Progenitor cell of endocrine pancreas (in vitro differentiated cells): ENCODE measurements at places on chromosomes 11 and 22. TPM values are rescaled to one million over a fixed set of nuclear protein-coding genes. Genes with fewer than 3 reads are reported as not detected.

Gene LGALS1
- 0.81 TPM in 1 of 2 replicates, not detected in the other for total RNA-seq

GRCh38 chr11:85652786-85653447 is 5.2 kb downstream of the TMEM126A start:
- DNase-seq = no peak
- peaks cover 6% of the 10 kb centered on the region for H3K36me3 ChIP-seq
- peaks cover 10% of the 10 kb centered on the region for H3K4me1 ChIP-seq
- H3K27ac ChIP-seq = no peak overlapping the region
- no peak overlapping the region for H3K4me3 ChIP-seq

DNA sequence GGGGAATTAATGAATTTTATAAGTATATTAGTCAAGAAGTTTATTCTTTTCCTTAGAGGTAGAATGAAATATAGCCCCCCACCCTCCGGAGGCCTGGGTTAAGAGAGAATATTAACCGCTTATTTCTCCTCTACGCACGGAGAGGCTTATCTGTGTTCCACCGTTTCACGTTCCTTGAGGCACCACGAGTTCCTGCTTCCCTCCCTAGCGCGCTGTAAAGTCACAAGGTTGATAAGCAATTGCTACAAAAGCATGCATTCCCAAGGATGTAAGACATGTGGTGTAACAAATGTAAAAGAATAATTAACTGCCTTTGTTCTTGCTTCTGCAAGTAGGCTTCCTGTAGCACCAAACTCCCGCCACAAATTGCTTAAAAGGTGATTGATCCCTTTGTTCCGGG is 1.5 kb upstream of the ANKRD42 start:
- peaks cover 11% of the 10 kb centered on the region for H3K36me3 ChIP-seq
- no peaks in the 10 kb centered on the region for H3K27me3 ChIP-seq
- peak overlapping the region; percentile 96 for H3K27ac ChIP-seq
- H3K4me3 ChIP-seq = peak overlapping the region; percentile 90
- DNase-seq = no peak
- H3K4me1 ChIP-seq = peaks cover 27% of the 10 kb centered on the region

DNA sequence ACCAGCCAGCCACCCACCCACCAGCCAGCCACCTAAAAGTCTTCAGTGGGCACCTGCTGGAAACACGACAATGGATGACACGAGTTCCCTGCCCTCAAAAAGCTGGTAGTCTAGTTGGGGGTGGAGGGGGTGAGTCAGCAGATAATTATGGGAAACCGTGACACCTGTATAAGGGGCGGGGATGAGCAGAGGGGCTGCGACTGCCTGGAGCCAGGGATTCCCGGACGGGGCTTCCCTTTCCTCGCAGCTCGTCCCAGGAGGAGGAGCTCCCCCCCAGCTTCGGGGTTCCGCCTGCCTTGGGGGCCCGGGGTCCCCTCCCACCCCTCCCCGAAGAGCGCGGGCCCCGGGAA is 2.3 kb upstream of the RTN4RL2 start:
- no peak overlapping the region for H3K4me3 ChIP-seq
- no peak for DNase-seq
- H3K27me3 ChIP-seq = peaks cover 51% of the 10 kb centered on the region
- peaks cover 1% of the 10 kb centered on the region for H3K36me3 ChIP-seq
- no peak overlapping the region for H3K27ac ChIP-seq
- peaks cover 20% of the 10 kb centered on the region for H3K4me1 ChIP-seq

Gene CEP164
- 61.3 and 66.8 TPM in 2 replicates for total RNA-seq

DNA sequence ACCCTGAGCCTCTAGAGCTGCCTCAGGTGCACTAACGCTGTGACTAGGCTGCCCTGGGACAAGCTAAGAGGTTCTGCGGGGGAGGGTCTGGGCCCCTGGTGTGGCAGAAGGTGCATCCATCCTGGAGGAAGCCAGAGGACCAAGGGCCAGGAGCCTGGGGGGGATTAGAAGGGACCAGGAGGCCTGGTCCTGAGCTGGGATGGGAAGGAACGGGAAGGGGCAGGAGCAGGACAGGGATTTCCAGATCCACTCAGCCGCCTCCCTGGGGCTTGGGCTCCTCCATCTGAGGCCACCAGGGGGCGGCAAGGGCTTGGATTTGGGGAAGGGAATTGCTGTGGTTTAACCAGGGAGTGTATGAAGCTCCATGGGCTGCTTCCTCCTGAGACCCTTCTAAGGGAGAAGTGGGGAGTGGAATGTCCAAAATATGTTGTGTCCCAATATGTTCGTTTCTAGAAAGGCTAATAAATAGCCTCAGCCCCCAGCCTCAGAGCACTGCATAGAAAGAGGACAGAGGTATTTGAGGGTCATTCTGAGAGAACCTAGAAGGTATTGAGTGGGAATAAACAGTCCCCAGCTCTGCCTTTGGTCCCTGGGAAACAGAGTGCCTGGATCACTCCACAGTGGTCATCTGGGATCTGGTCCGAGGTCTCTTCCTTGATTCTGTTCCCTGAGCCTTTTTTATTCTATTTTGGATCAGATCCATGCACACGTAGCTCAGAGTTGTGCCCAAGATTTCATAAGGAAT is 17.4 kb upstream of the PRAME start:
- H3K27me3 ChIP-seq = peaks cover 69% of the 10 kb centered on the region
- DNase-seq = peak; percentile 67
- H3K4me3 ChIP-seq = no peak overlapping the region
- no peaks in the 10 kb centered on the region for H3K36me3 ChIP-seq
- peaks cover 2% of the 10 kb centered on the region for H3K4me1 ChIP-seq

GRCh38 chr22:41915035-41915785 is at the start of gene SHISA8:
TSS of gene SHISA8 (minus strand) at chr22:41915074. CDS start at chr22:41914667, 407 bp downstream.
- H3K36me3 ChIP-seq = no peaks in the 10 kb centered on the region
- H3K4me1 ChIP-seq = peaks cover 1% of the 10 kb centered on the region
- no peak within 1 kb of the TSS for H3K27ac ChIP-seq
- peak within 1 kb of the TSS; percentile 41 for H3K4me3 ChIP-seq

- no peak overlapping the region for H3K27ac ChIP-seq
- peaks cover 11% of the 10 kb centered on the region for H3K4me1 ChIP-seq
- no peaks in the 10 kb centered on the region for H3K36me3 ChIP-seq
- H3K27me3 ChIP-seq = no peaks in the 10 kb centered on the region
Measured at GRCh38 chr11:62393061-62393611, 25.7 kb upstream of the SCGB1A1 start.

- peaks cover 14% of the 10 kb centered on the region for H3K27me3 ChIP-seq
- H3K27ac ChIP-seq = no peak overlapping the region
- H3K4me3 ChIP-seq = no peak overlapping the region
- no peak for DNase-seq
- peaks cover 6% of the 10 kb centered on the region for H3K4me1 ChIP-seq
- H3K36me3 ChIP-seq = no peaks in the 10 kb centered on the region
Measured at GRCh38 chr11:107931206-107931605, 3.0 kb downstream of the RAB39A start.

GRCh38 chr11:3004481-3004880 is 12.4 kb upstream of the NAP1L4 start:
- H3K27me3 ChIP-seq = no peaks in the 10 kb centered on the region
- H3K36me3 ChIP-seq = peaks cover 29% of the 10 kb centered on the region
- no peak overlapping the region for H3K4me3 ChIP-seq

DNA sequence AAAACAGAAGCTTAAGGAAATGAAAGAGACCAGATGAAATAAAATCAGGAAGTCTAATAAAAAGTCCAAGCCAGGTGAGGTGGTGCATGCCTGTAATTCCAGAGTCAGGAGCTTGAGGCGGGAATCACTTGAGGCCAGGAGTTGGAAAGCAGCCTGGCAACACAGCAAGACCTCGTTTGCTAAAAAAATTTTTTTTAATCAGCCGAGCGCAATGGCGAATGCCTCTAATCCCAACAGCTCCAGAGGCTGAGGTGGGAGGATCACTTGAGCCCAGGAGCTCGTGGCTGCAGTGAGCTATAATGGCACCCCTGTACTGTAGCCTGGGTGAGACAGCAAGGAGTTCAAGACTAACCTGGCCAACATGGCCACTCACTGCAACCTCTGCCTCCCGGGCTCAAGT is 8.0 kb downstream of the RAB6A start:
- H3K4me3 ChIP-seq = no peak overlapping the region
- peaks cover 5% of the 10 kb centered on the region for H3K4me1 ChIP-seq
- H3K36me3 ChIP-seq = peaks cover 5% of the 10 kb centered on the region
- DNase-seq = no peak

DNA sequence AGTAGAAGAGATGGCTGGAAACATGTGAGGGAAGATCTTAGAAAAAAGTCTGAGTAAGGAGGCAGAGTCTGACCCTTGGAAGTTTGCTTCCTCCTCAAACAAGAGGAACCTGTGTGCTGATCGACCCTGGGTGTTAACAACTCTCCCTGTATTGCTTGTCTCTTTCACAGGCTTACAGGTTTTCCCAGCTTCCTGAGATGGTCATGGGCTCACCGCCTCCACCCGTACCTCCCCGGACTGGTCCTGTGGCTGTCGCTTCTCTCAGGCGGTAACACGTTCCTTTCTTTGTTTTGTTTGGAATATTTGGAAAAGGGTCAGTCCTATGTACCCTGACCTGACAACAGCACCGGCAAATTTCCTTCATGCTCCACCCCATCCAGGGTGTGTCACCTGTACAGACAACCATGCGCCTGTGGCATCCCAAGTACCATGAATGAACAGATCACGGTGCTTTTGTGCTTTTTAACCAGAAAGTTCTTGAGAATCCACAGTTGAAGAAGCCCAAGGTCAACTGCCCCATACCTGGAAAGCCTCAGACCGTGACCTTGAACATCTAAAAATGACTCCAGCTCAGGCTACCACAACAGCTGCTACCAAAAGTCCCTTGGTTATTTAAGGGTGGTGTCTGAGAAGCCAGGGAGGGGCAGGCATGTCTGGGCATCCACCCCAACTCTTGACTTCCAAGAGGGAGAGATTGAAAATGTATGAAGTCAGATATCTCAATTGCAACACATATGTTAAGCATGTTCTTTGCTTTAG is 44.6 kb downstream of the C11orf91 start:
- no peaks in the 10 kb centered on the region for H3K27me3 ChIP-seq
- DNase-seq = no peak
- peaks cover 4% of the 10 kb centered on the region for H3K36me3 ChIP-seq

- H3K27me3 ChIP-seq = no peaks in the 10 kb centered on the region
- DNase-seq = peak; percentile 41
- H3K4me1 ChIP-seq = no peaks in the 10 kb centered on the region
- no peak overlapping the region for H3K27ac ChIP-seq
- no peaks in the 10 kb centered on the region for H3K36me3 ChIP-seq
- no peak overlapping the region for H3K4me3 ChIP-seq
Measured at GRCh38 chr11:125871391-125872137, 15.9 kb upstream of the HYLS1 start.

Gene MMP26
- not detected in 2 replicates for total RNA-seq

GRCh38 chr11:20017320-20017719 is 143.0 kb downstream of the DBX1 start:
- DNase-seq = no peak
- H3K4me3 ChIP-seq = no peak overlapping the region
- peaks cover 28% of the 10 kb centered on the region for H3K4me1 ChIP-seq
- no peaks in the 10 kb centered on the region for H3K27me3 ChIP-seq
